ENCODE measurements at places on chromosomes 5 and 9. TPM values are rescaled to one million over a fixed set of nuclear protein-coding genes. Genes with fewer than 3 reads are reported as not detected.

The INSL6 gene
- total RNA-seq, result not detected

The HAVCR1 gene
- total RNA-seq, result not detected

The RASGRF2 gene
- under 0.01 TPM for total RNA-seq

The IFNK gene
- not detected for total RNA-seq

The BTNL3 gene
- not detected for total RNA-seq

The PDZD2 gene
- 1.8 TPM for total RNA-seq

The KCNMB1 gene
- total RNA-seq, result not detected

The PBX3 gene
- 18.0 TPM for total RNA-seq

The TAS2R1 gene
- not detected for total RNA-seq

The MSX2 gene
- 2.9 TPM for total RNA-seq

The FOXD4L3 gene
- under 0.01 TPM for total RNA-seq

The FGD3 gene
- total RNA-seq, result not detected

The ABL1 gene
- 57.7 TPM for total RNA-seq

The LURAP1L gene
- 13.9 TPM for total RNA-seq

The INSL4 gene
- total RNA-seq, result under 0.01 TPM

The WNT8A gene
- not detected for total RNA-seq

The CEL gene
- under 0.01 TPM for total RNA-seq

The CDX1 gene
- total RNA-seq, result not detected

The FOXD4L5 gene
- total RNA-seq, result under 0.01 TPM

The PIK3R1 gene
- total RNA-seq, result 53.8 TPM

The ZNF454 gene
- not detected for total RNA-seq

The CATSPER3 gene
- not detected for total RNA-seq

The SNCAIP gene
- not detected for total RNA-seq

The PRDM9 gene
- total RNA-seq, result not detected

The OLFML2A gene
- total RNA-seq, result under 0.01 TPM

The AKNA gene
- 11.7 TPM for total RNA-seq

The PDLIM4 gene
- total RNA-seq, result 59.9 TPM

The CDH6 gene
- total RNA-seq, result not detected

All from melanocyte of skin (primary cell).